T-helper 17 cell (primary cell): ENCODE measurements at places on chromosomes 1 and 21. TPM values are rescaled to one million over a fixed set of nuclear protein-coding genes. Genes with fewer than 3 reads are reported as not detected.

- no peak for DNase-seq
Observed at GRCh38 chr1:237583756-237584155, 307.0 kb downstream of the ZP4 start.

KISS1 gene
- 0.50 TPM for total RNA-seq

- DNase-seq = no peak
Observed at GRCh38 chr1:26553942-26554682, 24.6 kb downstream of the RPS6KA1 start.

- DNase-seq = peak; percentile 57
Observed at GRCh38 chr1:109667452-109668122, at the start of gene GSTM2. TSS of gene GSTM2 (plus strand) at chr1:109668057. CDS start at chr1:109668116, 59 bp downstream.

DNA sequence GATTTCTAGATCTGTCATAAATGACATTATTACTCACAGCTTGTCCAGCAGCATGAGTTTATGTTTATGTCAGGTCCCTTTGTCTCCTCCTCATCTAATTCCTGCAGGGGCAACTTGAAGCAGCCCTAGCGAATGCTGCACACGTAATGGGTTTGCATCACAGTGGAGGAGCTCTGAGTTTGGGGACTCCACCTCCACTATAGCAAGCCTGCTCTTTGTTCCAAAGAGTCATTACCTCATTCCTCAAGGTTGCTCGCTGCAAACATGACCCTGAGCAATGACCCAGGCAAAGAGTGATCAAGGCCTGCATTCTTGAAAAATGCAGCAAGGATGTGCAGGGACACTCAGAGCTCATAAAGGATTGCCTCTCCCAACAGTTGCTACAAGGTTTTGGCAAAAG, 261.9 kb downstream of the HHIPL2 start:
- no peak for DNase-seq
